ENCODE measurements at places on chromosomes 11 and 22.
A peak's percentile ranks its signal among the peaks of the same experiment; 100 is the strongest.

DNA sequence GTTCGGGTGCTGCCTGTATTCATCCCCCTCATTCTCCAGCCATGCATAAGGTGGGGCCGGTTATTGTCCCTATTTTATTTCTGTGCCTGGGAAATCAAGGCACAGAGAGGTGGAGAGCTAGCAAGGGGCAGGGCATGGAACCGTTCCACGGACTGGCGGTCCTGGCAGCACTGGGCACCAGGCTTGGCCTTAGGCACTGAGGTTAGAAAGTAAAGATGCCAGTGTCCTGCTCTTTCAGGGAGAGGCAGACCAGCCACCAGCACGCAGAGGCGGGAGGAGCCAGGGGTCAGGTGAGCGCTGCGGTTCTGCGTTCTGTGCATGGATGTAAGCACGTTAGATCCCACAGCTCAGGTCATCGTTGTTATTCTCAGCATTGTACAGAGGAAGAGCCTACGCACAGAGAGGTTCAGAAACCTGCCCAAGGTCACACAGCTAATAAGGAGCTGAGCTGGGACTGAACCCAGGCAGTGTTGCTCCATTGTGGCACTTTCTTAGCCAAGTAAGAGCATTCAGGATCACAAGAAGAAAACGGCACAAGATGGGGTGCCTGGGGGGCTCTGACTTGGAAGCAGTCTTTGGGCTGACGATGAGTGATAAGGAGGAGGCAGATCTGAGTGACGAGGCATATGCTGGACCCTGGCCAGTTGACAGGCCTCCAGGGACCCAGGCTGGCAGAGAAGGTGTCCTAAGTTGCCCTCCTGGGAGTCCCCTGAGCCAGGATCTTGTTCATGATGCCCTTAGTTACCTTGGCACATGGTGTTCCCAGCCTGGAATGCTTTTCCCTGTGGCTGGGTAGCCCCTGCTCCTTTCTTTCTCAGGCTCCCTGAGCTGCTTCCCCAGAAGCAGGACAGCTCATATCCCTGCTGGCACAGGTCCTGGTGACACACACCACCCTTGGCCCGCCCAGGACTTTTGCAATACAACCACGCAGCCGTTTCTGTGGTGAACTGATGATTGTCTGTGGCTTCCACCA is 41.1 kb downstream of the OSBPL5 start:
- peak; percentile 92 for DNase-seq

DNA sequence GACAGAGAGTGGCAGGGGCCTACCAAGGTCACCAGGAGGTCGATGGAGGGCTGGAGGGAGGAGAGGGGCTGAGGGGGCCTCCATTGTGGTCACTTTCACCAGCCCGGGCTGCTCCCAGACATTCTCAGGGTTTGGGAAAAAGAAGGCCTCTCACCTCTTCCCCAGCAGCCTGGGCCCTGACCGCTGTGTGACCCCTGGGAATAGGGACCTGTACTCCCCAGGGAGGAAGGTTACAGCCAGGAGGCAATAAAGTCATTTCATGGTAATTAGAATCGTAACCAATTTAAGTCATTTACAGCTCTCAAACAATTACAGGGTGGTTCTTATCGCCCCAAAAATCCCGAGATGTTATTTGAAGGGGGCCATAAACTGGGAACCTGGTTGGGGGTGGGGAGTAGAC is 37.8 kb downstream of the ISX start:
- no peak for DNase-seq

DNA sequence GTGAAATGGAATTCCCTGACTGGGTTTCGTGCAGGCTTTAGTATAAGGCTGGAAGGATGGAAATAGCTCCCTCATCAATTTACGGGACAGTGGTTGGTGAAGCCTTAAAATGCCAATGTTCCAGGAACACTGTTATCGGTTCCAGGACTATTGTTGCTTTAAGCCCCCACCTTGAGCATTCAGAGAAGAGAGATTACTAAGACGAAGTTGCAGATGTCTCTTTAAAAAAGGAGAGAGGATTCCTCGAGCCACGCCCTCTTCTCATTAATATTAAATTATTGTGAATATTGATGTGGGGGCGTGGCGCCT is 195 bp upstream of the CREB3L1 start:
- DNase-seq, result peak; percentile 83

DNA sequence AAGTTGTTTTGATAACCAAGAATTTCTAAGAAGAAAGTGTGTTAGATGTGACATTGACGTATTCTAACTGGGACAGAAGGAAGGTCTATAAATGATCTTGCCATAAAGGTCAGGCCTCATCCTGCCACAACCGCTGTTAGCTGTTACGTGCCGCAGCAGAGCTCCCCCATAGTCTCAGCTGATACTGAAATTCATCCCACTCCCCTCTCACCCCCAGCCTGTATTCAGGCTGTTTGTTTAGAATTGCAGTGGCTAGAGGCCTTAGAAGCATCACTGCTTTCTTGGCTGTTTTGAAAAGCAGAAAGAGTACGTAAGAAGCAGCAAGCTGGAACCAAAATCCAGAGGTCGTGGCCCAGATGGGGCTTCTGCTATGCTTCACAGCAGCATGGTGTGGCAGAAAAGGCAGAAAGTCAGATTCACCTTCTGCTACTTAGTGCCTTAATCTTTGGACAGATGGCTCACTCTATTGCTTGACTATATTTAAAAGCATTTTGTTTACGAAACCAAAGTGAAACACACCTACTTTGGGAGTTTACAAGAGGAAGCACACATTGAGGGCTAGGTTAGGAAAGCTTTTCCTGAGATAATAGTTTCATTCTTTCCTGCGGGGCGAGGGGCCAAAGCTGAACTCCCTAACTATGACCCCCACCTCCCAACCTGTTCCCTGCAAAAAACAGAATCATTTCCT is 950 bp upstream of the LAYN start:
- no peak for DNase-seq

- DNase-seq, result no peak
Measured at GRCh38 chr11:2697866-2698265, 1.9 kb downstream of the KCNQ1OT1 start.

DNA sequence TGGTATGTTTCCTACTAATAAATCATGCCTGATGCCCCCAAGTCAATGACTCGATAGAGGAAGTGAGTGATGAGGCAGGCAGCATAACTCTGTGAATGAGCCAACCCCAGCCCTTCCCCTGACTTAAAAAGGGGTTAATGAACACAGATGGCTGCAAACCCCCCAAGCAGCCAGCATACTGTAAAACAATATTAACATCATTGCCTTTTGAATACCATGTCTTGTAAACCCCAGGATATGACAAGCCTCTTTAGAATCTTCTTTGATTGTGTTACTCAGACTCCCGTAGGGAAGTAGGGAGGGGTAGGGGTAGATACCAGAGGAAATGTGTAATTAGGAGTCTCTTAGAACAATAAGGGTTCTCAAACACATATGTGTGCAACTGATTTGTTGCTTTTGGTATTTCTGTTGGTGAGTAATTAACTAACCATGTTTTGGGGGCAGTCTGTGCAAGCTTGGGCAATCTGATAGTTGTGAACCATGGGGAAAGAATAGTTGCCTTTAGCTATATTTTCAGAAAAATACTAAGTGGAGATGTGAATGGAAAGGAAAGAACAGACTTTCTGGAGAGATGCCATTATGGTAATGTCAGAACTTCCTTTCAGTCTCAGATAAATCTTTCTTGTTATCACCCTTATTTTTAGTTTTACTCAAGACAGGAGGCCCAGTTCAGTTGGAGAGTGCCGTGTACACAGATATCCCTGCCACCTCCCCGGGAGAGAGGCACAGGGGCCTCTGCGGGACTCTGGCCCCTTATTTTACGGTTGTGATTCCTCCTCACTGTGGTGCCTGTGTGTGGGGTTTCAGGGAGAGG is 701.8 kb downstream of the NTM start:
- DNase-seq, result peak; percentile 99

- no peak for DNase-seq
Measured at GRCh38 chr11:30206249-30206996, 24.4 kb upstream of the FSHB start.

GRCh38 chr22:45994491-45995404 is 17.8 kb upstream of the WNT7B start:
- peak; percentile 76 for DNase-seq

GRCh38 chr22:46758867-46759290 is 3.6 kb upstream of the TBC1D22A start:
- DNase-seq, result peak; percentile 52

GRCh38 chr11:111797145-111797581 is 31.0 kb upstream of the PPP2R1B start:
- DNase-seq, result peak; percentile 35

DNA sequence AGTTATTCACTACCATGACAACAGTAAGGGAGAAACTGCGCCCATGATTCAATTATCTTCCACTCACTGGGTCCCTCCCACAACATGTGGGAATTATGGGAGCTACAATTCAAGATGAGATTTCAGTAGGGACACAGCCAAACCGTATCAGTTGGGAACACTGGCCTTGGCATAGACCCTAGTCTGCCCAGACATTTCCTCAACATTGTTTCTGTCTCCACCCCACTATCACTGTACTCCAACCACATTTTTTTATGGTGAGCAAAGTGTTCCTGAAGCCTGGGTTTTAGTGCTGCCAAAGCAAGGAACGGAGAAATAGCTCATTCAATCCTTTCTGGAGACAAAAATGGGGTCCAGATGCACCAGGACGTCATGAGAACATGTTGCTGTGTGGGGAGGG is 122.6 kb upstream of the CCDC179 start:
- DNase-seq, result no peak

- DNase-seq, result no peak
Measured at GRCh38 chr11:62579252-62579651, 5.6 kb upstream of the EEF1G start.

GRCh38 chr22:24417200-24417599 is 10.2 kb upstream of the ADORA2A start:
- no peak for DNase-seq

DNA sequence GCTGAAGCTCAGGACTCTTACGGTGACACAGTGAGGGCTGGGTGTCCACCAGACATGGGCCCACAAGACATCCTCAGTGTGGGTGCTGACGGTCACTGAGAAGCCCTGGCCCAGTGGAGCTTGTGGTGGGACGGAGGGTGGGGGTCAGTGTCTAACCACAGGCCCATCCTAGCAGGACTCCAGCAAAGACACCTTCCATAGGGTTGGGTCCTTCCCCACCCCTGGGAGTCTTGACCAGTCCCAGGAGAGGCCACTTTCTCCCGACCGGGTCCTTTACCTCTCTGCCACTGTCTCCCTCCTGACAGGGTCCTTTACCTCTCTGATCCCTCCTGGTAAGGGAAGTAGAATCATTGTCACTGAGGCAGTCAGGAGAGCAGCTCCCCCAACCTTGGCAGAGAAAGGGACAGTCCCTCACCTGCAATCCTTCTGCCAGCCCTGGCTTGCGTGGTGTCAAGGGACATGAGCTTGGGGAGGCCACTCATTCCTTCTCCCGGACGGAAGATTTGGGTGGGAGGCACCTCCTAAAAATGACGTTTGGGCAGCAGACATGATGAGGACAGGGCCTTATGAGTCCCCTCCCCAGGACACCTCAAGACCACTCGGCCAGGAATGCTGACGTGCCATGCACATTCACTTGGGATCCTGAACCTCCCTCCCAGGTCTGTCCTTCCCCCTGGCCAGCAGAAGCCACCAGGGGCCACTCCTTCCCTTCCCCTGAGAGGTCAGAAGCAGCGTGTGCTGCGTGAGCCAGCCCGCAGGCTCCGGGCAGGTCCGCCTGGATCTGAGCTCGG is 91.5 kb upstream of the FGF3 start:
- DNase-seq, result no peak

DNA sequence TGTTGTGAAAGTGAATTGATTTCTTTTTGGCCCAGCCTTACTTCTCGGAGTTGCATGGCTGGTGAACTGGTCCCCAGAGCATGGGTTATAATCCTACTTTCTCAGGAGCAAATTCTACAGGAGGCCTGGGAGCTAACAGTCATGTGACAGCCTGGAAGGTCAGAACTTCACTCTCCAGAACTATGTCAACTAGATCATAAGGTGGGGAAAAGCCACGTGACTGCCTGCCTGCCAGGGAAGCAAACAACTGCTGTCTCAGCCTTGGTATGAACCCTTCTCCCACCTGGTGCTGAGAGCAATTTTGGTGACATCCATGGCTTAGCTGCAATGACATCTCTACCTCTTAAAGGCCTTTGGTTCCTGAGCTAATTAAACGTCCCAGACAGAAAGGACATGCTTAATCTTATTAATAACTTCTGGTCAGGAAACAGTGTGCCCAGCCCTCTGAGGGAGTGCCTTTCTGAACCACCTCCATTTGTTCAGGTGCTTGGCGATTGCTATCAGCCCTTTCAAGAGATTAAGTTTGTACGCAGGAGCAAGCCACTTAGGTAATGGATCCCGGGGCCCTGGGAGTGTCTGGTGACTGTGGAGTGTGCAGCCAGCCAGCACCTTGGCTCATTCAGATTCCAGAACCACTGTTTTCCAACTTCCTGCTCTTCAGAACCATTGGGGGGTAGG is 1.4 kb upstream of the CREB3L1 start:
- no peak for DNase-seq

- no peak for DNase-seq
Measured at GRCh38 chr11:47527186-47527585, 25.7 kb downstream of the CELF1 start.

DNA sequence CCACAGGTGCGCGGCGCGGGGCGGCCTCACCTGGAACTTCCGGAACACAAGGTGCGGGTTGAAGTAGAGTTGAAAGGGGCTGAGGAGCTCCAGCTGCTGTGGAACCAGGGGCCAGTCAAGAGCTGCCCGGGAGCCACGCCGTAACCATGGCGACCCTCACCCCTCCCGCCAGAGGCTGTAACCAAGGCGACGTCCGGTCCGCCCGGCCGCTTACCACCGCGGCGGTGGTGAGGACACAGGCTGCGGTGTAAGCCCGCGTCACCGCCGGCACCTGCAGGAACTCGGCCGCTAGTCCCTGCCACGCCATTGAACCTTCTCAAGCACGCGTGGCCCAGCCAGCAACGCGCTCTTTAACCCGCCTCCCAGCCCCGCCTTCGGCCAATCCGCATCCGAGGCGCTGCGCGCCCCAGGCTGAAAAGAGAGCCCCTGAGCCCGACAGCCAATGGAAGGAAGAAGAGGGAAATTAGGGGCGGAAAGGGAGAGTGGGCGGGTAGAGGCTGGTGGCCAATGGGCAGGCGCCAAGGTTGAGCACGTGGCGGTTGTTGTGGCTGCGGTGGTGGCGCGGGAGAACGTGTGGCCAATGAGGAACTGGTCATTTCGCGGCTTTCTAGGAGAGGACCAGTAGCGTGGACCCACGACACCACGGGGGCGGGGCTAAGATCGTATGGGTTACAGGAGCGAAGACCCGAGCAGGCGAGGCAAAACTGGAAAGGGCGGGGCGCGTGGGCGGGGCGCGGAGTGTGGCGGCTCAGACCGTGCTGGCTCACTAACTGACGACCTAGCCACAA is at the start of gene DERL3:
DERL3 (minus strand) TSS at position 326 of the 788 bp plus-strand sequence; CDS start at position 307, 19 bp downstream.
- peak; percentile 97 for DNase-seq

DNA sequence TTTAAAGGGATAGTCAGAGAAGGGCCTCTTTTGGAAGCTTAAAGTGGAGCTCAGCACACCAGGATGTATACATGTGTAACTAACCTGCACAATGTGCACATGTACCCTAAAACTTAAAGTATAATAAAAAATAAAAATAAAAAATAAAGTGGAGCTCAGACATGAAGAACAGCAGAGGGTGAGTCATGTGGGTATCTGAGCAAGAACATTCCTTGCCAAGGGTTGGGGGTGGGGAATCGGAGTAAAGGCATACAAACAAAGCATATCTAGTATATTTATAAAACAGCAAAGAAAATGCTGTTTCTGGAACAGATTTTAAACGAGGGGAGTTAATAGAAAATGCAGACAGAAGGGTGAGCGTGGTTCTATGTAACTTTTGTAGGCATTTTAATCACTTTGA is 562.6 kb upstream of the ANO3 start:
- peak; percentile 1 for DNase-seq

GRCh38 chr22:19062139-19062942 is 59.9 kb downstream of the DGCR2 start:
- DNase-seq, result no peak

- DNase-seq, result no peak
Measured at GRCh38 chr11:66902486-66903177, 45.8 kb downstream of the LRFN4 start.

GRCh38 chr11:39786682-39787081 is 1672.8 kb downstream of the LRRC4C start:
- no peak for DNase-seq

Measured in fibroblast of skin of scalp (primary cell).